Endodermal cell (in vitro differentiated cells): ENCODE measurements at places on chromosomes 3 and 15.

DNA sequence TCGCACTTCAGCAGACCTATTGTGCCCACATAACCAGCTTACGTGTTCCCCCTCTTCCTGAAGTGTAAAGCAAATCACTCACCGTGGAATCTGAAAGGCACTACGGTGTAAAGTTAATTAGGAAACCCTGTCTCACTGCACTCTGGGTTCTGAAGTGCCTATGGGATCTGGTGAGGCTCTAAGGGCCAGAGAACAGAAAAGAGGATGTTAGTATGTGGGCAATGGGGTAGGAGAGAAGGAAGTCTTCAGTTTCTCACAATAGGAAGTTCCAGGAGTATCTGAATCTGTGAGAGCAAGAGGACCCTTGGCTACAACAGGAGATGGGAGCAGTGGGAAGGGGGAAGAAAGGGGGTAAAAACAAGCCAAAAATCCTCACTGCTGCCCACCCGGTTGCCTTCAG, 71.4 kb downstream of the ITGB5 start:
- peaks cover 15% of the 10 kb centered on the region for H3K4me1 ChIP-seq
- no peak for DNase-seq
- no peak overlapping the region for H3K27ac ChIP-seq
- peaks cover 96% of the 10 kb centered on the region for H3K36me3 ChIP-seq
- no peaks in the 10 kb centered on the region for H3K27me3 ChIP-seq

DNA sequence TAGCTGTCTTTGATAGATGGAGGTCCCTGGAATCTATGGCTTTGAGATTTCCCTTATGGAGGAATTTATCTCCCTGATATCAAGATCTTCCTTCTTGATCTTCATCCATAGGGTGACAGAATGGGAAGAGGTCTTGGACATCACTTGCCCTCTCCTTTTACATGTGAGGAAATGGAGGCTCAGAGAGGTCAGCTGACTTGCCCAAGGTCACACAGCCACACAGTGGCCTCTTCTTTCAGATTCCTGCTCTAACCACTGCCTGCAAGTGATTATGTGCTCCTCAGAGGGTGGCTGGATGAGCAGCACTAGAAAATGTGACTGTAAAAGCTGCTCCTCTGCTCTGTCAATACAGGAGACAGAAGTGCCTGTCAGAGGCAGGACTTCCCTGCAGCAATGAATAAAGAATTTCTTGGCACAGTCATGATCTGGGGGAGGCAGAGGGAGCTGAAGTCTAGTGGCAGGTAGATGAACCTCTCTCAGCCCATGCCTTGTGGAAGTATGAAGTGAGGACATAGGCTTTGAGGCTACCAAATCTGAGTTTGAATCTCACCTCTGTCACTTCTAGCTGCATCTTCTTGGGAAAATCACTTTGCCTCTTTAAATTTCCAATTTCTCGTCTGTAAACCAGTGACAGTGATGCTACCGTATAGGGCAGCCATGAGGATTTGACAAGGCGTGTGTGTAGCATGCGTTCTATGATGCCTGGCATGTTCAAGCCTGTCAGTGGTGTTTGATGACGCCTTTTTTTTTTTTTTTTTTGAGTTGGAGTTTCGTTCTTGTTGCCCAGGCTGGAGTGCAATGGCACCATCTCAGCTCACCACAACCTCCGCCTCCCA, 12.0 kb downstream of the SSUH2 start:
- DNase-seq, result no peak
- H3K27ac ChIP-seq, result no peak overlapping the region
- peaks cover 5% of the 10 kb centered on the region for H3K4me1 ChIP-seq
- H3K27me3 ChIP-seq, result no peaks in the 10 kb centered on the region

DNA sequence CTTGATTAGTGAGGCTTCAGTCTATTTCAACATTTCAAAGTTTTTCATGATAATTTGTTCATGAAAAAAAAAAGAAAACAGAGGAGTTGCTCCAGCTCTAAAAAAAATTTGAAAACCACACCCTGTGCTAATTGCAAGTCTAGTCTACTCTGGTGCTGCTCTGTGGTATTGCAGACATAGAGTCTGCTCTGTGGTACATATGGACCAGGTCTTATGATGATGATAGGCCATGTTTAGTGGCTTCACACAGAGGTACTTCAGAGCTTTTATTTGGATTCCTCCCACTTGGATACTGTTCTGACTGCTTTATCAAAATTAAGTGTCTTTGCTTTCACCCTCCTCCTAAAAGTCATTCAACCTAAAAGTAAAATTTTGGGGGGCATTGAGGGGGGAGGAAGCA, 160.8 kb downstream of the ALCAM start:
- H3K27ac ChIP-seq, result no peak overlapping the region
- no peak for DNase-seq
- no peaks in the 10 kb centered on the region for H3K27me3 ChIP-seq
- H3K4me3 ChIP-seq, result no peak overlapping the region
- no peaks in the 10 kb centered on the region for H3K36me3 ChIP-seq
- H3K4me1 ChIP-seq, result no peaks in the 10 kb centered on the region

- H3K36me3 ChIP-seq, result peaks cover 81% of the 10 kb centered on the region
- H3K27me3 ChIP-seq, result no peaks in the 10 kb centered on the region
- no peak overlapping the region for H3K27ac ChIP-seq
- H3K4me1 ChIP-seq, result no peaks in the 10 kb centered on the region
- DNase-seq, result no peak
These were observed 22.3 kb downstream of the ANKDD1A start for GRCh38 chr15:64934023-64934422.

GRCh38 chr3:152703245-152703890, 131.6 kb upstream of the P2RY1 start:
- no peak for DNase-seq
- H3K27me3 ChIP-seq, result no peaks in the 10 kb centered on the region
- peaks cover 6% of the 10 kb centered on the region for H3K4me1 ChIP-seq

DNA sequence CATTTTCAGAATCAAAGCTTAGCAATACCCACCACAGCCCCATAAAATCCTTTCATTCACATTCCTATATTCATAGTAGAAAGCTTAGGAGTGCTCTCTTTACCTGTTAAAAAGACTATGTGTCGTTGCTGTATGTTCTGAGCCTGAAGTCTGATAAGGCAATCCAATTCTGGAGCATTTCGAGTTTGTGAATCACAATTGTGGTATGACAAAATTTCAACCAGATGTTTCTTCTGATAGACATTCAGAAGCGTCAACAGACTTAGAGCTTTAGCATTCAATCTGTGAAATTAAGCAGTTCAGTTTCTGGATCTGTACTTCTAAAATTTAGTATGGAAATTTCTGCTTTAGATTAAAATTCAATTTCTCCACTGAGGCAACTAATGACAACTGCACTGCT, 58.3 kb downstream of the TASOR start:
- DNase-seq, result no peak
- no peak overlapping the region for H3K4me3 ChIP-seq
- no peak overlapping the region for H3K27ac ChIP-seq
- no peaks in the 10 kb centered on the region for H3K4me1 ChIP-seq

GRCh38 chr15:90035095-90035839, 34.1 kb downstream of the ZNF710 start:
- H3K27ac ChIP-seq, result peak overlapping the region; percentile 95
- peaks cover 14% of the 10 kb centered on the region for H3K4me1 ChIP-seq
- no peaks in the 10 kb centered on the region for H3K27me3 ChIP-seq
- no peaks in the 10 kb centered on the region for H3K36me3 ChIP-seq

DNA sequence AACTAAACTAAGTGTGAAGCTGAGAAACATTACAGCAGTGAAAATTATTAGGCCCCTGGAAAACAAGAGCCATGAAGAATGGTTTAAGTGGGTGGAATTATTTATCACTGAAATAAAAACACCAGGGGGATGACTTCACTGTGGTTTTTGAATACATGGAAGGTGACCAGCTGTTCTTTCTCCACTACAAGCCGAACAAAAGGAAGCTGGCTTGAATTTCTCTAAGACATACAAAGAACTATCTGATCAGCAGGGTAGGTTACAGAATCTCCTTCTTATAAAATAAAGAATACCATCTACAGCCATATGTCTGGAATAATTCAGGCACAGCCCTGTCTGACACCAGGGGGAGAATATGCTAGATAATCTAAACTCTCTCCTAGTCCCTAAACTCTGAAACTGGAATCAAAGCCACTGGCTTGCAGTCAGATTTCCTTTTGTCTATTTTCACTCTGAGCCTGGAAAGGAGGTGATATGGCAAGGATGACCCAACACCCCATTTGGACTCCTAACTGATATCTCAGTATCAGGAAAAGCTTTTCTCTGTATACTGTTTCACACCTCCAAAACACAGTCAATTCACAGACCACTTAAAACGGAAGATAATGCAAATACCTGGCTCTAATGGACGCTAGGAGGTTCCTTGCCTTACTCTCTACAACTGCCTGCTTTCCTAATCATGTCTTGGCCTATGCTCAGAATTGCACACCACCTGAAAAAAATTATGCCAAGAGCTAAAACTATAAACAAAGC, 31.2 kb downstream of the SPATA12 start:
- peaks cover 25% of the 10 kb centered on the region for H3K36me3 ChIP-seq
- peak overlapping the region; percentile 1 for H3K27ac ChIP-seq
- DNase-seq, result no peak
- no peaks in the 10 kb centered on the region for H3K27me3 ChIP-seq
- H3K4me1 ChIP-seq, result peaks cover 9% of the 10 kb centered on the region

DNA sequence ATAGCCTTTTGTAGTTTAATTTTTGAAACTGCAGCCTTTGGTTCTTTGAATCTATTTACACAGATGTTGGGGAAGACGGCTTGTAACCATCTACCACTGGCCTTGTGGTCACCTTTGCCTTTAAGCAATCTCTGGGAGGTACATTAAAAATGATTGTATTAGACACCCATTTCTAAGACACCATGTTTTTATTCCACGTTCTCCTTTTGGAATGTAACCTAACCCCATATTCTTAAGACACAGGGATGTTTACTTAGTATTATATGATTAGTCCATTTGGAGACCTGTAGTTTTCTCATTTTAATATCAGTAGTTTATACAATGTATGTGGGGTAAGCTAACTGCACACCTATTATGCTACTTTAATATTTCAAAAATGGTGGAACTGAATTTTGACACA, 175.1 kb upstream of the PLSCR5 start:
- H3K36me3 ChIP-seq, result no peaks in the 10 kb centered on the region
- H3K4me3 ChIP-seq, result no peak overlapping the region
- no peaks in the 10 kb centered on the region for H3K27me3 ChIP-seq
- peaks cover 11% of the 10 kb centered on the region for H3K4me1 ChIP-seq
- no peak overlapping the region for H3K27ac ChIP-seq

- H3K4me1 ChIP-seq, result no peaks in the 10 kb centered on the region
- no peaks in the 10 kb centered on the region for H3K36me3 ChIP-seq
- DNase-seq, result no peak
- H3K27ac ChIP-seq, result no peak overlapping the region
These were observed 1166.9 kb downstream of the ZPLD1 start for GRCh38 chr3:103601666-103602065.

GRCh38 chr3:159763011-159763601, 225.5 kb upstream of the IL12A start:
- H3K4me3 ChIP-seq, result peak overlapping the region; percentile 83
- DNase-seq, result peak; percentile 87
- H3K36me3 ChIP-seq, result no peaks in the 10 kb centered on the region
- H3K27me3 ChIP-seq, result no peaks in the 10 kb centered on the region
- H3K4me1 ChIP-seq, result peaks cover 14% of the 10 kb centered on the region
- no peak overlapping the region for H3K27ac ChIP-seq

DNA sequence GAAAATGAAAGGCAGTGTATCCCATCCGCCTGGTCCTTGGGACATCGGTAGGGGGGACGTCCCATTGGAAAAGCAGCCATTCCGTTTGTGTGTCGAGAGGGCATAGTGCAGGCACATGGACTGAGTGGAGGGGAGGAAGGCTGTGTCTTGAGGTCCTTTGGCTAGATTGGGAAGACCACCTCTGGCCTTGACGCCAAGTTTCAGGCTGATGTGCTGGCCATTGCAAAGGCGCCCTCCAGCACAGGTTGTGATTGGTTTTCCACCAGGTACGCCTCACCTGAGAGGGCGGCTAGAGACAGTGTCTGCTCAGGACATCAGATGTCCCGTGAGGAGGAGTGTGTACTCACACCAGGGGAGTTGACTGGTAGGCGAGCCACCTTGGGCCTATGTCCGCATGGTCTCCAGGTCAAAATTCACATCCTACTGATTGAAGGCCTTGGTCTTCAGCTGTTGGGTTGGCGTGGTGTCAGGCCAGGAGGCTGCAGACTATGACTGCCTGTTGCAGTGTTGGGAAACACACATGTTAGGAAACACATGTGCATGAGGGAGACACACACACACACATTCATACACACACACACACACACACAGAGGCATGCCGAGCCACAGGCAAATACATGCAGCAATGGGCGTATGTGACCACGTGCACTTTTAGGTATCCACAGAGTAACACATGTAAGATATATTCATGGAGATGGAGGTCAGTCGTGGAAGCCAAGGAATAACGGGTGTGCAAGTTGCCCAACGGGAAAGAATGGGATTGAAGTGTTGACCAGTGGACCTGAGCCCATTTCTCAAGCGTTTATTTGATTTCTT, 98.4 kb downstream of the SNRPN start:
- H3K27ac ChIP-seq, result no peak overlapping the region
- H3K36me3 ChIP-seq, result peaks cover 97% of the 10 kb centered on the region
- DNase-seq, result peak; percentile 36
- H3K4me1 ChIP-seq, result no peaks in the 10 kb centered on the region
- peak overlapping the region; percentile 72 for H3K4me3 ChIP-seq

DNA sequence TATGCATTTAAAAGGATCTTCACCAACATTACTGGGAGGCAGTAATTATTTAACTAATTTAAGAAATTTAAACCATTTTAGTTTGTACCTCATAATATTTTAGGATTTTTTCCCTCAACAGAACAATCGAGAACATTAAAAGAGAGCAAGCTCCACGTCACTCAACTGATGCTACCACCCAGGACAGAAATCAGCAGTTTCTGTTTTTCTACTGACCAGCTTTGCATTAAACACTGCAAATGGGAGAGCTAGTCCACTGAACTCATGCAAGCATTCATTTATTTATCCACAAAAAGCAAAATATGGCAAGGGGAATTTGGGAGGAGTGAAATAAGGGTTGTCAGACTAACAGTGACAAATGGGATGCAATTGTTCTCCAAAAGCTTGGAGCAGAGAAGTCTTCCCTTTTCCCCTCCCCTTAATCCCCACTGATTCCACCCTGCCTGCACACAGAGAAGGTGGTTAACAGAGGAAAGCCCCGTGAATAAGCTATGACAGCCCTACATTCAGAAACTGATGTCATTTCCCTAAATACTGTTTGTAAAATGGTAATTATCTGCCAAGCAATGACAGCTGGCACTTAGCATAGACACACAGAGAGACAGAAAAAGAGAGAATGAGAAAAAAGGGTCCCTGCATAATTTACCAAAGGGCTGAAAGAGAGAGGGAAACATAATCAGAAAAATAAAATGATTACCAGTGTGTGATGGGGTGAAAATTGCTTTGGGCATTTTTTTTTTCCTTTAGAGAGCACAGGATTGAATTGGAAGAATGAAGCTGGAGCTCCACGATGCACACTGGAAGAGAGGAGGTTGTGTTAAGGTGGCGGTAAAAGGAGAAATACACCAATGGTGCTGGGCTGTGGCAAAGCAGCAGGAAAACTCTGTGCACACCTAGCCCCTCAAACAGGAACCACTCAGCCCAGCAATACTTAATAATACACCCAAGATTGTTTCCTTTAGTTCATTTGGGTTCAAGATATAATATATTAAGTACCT, 777.4 kb downstream of the TUSC7 start:
- no peak overlapping the region for H3K27ac ChIP-seq
- DNase-seq, result no peak
